ENCODE measurements at places on chromosomes 5 and 9.

GRCh38 chr5:110264661-110265060 is 461.8 kb downstream of the TMEM232 start:
- DNase-seq, result no peak

DNA sequence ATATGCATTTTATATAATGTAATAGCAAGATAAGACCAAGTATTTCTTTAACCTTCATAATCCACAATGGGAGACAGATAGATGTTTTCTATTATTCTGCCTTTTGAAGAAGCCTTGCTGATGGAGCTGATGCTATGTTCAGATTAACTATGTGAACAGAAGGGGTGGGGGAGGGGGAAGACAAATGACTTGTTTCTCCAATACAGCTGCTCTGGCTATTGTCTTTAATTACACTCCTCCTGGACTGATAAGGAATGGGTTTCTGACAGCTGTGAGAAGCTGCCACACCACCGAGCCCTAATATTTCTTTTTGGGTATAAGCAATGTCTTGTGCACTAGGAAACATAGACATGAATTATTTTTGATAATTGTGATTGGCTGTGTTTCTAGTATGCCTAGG is 62.0 kb downstream of the CAVIN4 start:
- no peak for DNase-seq

- DNase-seq, result no peak
These were observed 63.1 kb upstream of the RANBP6 start for GRCh38 chr9:6078382-6079105.

DNA sequence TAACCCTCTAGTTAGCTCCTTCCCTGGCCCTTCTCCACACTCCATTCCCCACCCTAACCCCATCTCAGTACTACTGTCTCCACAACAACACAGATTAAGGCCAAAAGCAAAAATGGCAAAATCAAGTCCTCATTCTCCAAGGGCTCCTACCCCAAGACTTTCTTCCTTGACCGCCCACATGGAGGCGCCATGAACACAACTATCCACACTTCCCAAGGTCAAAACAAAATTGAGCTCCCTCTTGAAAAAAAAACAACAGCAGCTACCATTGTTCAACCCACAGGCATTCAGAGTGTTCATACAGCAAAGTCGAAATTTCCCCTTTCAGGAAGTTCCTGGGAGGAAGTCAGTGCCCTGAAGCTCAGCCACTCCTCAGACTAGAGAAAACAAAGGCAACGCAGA is 54.4 kb downstream of the GNAQ start:
- DNase-seq, result peak; percentile 78

DNA sequence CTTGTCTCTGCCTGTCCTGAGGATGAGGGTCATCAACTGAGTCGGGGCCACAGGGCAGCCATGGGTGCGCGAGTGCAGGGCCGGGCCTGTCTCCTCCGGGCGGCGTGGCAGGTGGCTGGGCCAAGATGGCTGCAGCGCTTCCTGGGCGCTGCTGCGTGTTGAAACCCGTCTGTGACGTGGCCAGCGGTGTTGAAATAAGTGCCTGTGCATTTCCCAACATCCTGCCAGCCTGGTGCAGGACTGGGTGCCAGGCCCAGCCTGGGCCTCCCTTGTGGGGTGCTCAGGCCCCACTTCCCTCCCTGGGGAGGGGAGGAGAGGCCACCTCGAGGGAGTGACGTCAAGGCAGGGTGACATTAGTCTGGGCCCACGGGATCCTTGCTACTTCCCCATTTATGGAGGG is 45.5 kb downstream of the RXRA start:
- no peak for DNase-seq

- no peak for DNase-seq
These were observed 46.4 kb downstream of the MOCS2 start for GRCh38 chr5:53063176-53063575.

DNA sequence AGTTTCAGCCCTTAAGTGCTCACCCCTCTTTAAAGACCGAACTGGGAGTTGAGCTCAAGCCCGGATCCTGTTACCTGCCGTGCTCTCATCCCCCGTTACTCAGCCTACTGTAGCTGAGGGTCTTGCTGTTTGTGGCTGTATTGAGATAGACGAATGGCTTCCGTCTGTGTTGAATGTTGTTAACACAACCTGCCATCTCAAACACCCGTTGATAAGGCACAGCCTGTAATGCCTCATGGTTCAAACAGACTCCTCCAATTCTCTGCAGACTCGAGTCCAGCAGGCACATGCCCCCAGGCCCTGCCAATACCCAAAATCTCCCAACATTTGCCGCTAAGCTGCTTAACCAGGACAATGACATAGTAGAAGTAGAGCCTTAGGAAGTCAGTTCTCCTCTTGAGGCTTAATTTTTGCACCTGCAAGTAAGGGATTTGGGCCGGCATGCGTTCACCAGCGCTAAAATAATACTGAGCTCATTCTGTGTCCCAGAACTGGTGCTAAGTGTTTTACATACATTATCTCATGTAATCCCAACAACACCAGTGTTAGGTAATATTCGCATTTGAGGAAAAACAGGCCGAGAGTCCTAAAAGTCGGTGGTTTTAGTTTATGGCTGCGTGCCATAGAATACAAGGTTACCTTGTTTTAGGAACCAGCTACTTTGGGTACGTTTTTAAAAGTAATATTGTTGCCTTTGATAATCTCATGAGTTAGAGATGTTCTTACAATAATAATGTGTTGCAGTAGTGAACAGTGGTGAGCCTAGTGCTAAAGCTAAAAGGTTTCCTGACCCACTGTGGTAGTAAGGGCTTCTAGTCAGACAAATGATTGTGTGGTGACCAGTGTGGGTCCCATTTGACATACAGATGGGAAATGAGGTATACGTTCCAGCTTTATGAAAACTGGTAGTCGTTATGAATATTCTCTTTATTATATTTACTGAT is 1.5 kb upstream of the RFX3 start:
- peak; percentile 5 for DNase-seq

DNA sequence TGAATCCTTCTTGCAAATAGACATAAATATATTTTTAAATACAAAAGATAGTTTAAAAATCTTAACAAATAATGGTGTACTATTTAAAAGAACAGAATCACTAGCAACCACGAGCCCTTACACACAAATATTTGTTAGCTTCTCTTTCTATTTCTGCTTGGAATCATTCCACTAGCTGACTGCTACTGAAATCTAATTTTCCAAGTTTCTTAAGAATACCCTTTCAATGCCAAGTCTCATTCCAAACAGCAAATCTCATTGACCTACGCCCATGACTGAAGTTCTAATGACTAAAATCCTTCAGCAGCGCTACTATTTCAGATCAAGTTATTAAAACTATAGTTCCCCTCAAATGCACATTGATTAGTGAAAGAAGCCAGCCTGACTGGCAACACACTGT is 13.2 kb upstream of the PPP1R2B start:
- no peak for DNase-seq

GRCh38 chr5:139678751-139679750 is 30.9 kb downstream of the CXXC5 start:
- no peak for DNase-seq

GRCh38 chr5:102590467-102590866 is 91.7 kb upstream of the SLCO6A1 start:
- DNase-seq, result no peak

GRCh38 chr9:137589441-137590122 is 730 bp downstream of the ZMYND19 start:
- no peak for DNase-seq

DNA sequence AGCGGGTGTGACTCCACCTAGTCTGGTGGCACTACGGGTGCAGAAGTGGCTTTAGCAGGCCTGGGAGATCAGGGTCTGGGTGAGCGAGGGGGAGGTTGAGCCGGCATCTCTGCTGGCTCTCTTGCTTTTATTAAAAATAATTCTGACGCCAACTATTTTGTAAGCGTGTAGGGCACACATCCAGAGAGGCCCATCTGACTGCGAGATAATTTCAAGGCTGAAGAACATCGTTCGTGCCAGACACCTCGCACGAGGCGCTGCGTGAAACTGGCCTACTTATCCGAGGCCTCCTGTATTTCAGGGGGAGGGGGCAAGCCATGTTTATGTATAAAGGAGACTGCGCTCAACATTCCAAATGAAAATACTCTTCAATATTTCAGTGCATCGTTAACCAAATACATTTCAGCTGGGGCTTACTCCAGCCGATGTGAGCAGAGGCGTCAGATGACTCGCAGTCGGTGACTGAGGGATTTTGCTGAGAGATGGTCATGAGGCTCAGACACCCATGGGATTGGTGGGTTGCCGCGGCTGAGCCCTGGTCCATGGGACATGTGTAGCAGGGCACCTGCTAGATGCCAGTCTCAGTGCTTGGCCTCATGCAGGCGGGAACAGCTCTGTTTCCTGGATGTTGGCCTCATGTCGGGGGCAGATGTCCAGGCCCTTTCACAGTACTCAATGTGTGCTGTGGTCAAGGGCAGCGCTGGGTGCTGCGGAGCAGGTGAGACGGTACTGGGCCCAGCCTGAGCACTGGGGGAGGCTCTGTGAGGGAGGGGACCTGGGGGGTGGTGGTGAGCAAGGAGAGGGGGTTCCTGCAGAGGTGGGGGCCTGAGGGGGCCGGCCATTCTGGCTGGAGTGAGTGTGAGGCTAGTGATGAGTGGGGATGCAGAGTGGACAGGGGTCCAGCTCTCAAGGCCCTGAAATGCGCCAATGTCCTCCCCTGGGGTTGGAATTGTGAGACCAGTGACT is 201.5 kb downstream of the DAB2IP start:
- DNase-seq, result no peak

GRCh38 chr9:76412638-76413037 is 18.4 kb upstream of the RFK start:
- no peak for DNase-seq

- no peak for DNase-seq
These were observed 1.2 kb upstream of the ZNF510 start for GRCh38 chr9:96779089-96779488.

- DNase-seq, result no peak
These were observed 16.3 kb downstream of the RAB3C start for GRCh38 chr5:58599217-58599616.

- no peak for DNase-seq
These were observed 119.6 kb upstream of the GRIN3A start for GRCh38 chr9:101858026-101858425.

DNA sequence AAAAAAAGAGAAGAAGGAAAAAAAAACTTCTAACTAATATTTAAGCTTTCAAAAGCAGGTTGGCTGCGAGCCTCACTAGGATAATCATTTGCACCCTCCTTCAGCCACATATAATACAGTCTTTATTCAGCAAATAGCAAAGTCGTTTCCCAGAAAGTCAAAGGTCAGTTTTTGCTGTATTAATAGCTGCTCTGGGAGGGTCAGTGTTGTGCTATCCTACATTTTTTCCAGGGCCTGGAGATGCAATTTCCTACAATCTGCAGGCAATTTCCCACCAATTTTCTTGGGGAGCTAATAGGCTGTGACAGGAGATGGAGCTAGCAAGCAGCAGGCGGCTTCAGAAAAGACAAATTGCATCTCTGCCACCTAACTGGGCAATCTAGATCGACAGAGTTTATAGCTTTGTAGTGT is 136.8 kb downstream of the TLE1 start:
- DNase-seq, result no peak

DNA sequence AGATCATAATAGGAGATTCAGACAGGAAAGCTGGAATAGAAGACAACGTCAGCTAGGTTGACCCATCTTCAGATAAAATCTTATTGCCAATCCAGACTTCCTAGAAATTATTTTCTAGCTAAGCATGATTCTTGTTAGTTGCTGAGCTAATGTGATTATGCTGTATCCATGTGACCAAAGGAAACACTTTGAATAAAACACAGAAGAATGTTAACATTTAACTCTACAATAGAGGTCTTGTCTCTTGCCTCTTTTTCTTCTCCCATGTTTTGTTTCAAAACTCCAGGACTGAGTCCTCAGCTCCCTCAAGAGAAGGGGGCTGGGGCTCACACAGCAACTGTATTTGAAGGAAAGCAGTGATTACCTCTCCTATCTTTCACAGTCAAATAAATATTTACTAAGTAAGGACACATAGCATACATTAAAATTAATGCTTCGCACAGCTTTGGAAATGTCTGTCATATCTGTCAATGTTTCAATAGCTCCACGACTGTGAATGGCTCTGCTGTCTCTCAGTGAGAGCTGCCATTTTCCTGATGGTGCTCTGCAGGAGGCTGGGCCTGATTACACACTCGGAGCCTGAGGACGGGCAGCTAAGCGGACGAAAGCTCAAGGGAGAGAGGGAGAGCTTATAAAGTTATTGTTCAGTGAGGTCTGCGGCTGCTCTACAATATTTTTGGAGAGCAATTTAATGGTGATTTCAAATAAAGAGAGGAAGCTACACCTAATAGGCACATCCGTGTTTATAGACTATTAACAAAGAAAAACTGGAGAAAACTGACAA is 64.8 kb upstream of the ZNF462 start:
- no peak for DNase-seq

- peak; percentile 41 for DNase-seq
These were observed 197.0 kb downstream of the TRPM3 start for GRCh38 chr9:70924380-70924779.

DNA sequence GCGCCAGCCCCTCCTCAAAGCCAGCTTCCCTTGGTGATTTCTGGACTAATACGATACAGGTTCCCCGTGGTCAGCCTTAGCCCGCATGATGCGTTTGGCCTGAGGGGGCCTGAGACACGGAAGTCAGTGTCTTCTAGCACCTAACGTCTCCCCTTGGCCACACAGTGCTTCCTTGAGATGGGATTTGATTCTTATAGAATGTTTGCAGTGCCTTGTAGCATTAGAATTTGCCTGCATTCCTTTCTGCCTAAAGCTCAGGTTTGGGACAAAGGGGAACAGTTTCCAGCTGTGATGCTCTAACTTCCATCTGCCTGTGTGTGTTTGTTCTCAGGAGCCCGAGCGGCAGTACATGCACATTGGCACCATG is 34.4 kb downstream of the CFAP90 start:
- no peak for DNase-seq

DNA sequence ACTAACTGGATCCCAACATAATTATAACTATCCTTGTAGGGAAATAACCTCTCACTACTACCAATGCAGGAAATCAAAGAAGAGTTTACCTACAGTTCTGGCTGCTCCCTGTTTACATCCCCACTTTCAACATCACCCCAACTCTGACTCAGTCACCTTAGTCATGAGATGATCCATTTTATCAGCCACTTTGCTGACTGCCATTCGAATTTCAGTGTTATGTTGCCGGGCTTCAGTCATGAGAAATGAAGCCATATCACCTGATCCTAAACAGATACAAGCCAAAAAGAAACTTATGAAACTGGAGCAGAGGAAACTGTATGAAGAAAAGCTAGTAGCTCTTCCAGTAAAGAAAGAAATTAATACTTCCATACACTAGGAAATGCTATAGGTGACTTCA is 33.7 kb downstream of the SLC31A2 start:
- no peak for DNase-seq

- DNase-seq, result no peak
These were observed 71.5 kb upstream of the RPS23 start for GRCh38 chr5:82349652-82350051.

DNA sequence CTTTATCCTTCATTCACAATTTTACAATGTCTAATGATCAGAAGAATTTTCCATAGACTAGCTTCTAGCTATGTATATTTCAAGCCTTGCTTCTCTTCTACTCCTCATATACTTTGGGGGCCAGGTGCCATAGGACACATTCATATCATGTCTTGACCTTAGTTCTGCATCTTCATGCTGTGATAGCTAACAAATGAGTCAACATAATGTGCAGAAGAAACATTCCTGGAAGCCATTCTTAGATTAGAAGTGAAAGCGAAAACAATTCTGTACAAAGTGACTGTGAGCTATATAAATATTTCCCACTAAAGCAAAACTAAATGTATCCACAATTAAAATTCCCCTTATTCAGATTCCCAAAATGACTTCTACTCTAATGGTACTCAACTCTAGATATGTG is 320.2 kb upstream of the NREP start:
- DNase-seq, result peak; percentile 14

Measured in brain microvascular endothelial cell (primary cell).